ENCODE measurements at places on chromosomes 3 and 15.

DNA sequence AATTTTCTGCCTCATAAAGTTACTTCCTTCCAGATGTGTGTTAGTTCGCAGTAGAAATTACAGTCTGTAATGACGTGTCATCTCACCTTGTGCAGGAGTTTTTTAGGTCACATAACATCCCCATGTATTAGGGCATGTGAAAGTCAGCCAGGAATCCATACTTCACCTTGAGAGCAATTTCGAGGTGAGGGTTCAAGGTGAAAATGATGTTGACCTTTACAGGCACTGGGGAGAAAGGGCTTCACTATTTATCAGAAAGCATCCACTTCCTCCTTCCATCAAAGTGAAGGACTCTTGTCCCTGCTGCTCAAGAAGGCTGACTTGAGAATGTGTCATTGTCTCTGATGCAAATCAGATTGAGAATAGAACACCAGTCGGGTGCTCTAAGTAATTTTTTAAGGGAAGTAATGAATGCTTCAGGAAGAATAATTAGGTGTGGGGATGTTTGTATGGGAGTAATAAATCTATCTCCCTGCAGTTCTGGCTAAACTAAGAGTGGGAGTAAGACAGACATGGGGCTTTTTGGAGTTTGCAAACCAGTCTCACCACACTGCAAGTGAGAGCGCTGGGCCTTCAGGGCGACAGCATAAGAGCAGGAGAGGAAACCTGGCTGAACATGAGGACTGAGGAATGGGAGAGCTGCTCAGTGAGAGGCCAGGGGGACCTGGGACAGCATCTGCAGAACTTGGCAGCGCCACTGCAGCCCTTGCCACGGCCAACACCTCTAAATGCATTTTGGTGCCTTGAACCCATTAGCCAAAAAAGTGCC lies 85.9 kb upstream of the IL12A start:
- DNase-seq = no peak

- no peak for DNase-seq
Measured at GRCh38 chr15:56371495-56372147, 6.4 kb downstream of the TEX9 start.

GRCh38 chr3:10121064-10121463 lies 5.6 kb downstream of the BRK1 start:
- no peak for DNase-seq

DNA sequence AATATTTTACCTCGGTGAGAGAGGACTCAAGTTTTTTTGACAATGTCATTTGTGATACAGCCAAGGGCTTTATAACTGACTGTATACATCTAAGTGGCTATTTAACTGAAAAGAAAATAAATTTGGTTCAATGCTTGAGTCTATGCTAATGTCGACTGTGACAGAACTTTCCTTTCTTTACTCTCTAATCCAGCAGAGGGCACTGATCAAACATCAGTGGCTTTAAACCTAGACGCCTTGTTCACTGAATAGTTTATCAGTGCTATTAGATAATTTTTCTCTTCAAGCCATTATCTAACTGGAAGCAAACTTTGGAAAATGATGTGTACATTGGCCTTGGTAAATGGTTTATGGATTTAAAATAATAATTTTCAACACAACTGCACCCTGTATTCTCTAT lies 285.1 kb downstream of the CHL1 start:
- no peak for DNase-seq

DNA sequence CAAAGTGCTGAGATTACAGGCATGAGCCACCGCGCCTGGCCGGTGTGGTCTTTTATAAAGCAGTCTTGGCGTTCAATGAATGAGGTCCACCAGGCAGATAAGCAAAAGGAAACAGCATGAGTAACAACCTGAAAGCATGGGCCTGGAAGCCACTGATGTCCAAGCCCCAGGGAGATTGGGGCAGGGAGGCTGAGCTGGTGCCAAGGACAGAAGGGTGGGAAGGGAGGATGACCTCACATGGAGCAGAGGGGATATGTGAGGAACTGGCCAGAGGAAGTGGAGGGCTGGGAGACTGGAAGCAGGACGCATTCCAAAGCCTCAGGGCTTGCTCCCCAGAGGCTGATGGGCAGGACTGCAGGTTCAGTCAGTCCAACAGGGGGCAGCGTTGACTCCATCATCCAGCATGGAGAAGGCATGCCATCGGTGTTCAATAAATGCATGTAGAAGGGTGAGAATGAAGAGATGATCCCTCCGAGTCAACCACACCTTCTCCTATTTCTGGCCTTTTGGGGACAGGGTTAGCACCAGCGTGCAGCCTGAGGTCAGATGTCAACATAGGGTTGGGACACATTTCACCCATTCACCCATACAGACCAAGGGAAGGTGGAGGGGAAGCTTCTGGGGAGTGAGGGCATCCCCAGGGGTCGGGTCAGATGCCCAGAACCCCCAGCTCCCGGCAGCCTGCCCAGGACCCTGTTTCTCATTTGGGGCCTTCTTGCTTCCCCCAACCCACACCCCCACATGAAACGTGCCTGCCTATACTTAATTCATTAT lies 14.8 kb downstream of the MYL3 start:
- DNase-seq = no peak

DNA sequence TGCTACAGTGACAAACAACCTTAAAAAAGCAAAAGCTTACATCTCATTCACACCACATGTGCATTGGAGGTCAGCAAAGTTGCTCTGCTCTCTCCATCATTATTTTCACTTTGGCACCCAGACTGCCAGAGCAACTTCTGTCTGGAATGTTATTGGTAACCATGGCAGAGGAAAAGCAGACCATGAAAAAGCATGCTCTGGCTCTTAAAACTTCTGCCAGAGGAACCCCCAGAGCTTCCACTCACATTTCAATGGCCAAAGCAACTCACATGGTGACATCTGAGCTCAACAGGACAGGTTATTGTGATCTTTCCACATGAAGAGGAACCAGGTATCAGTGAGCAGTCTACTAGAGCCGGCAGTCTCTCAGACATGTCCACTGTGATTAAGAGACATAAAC lies 21.9 kb upstream of the FRMD5 start:
- DNase-seq = no peak

DNA sequence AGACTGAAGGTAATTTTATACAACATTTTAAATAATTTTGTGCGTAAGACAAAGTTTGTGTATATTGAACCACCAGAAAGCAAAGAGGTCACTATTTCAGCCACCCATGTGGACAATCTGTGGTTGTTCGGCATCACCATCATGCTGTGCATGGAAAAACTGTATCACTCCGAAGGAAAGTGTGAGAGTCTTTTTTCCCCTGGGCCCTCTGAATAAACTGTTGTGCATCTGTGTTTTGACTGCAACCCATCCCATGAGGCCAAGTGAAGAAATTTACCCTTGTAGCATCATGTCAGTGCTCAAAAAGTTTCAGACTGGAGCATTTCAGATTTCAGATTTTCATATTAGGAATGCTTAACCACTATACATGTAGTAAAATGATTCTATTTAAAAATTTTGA lies 85.3 kb downstream of the IMPG2 start:
- no peak for DNase-seq

- DNase-seq = no peak
Measured at GRCh38 chr15:87827131-87827530, 429.4 kb downstream of the NTRK3 start.

- DNase-seq = no peak
Measured at GRCh38 chr15:70722266-70723121, 40.9 kb downstream of the UACA start.

DNA sequence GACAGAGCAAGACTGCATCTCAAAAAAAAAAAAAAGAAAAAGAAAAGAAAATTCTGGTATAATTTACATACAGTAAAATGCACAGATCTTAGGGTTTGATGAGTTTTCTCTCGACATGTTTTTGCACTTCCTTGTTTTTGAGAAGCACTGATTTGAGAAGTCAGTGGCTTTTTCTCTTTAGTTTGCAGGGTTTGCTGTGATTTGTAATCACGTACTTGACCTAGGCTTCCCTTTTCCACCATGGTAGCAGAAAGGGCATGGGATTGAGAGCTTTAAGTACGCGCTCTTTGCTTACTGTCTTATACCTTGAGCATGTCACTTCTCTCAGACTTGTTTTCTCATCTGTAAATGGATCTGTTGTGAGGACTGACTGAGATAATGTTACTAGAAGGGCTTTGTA lies 4.1 kb downstream of the VHL start:
- no peak for DNase-seq

- no peak for DNase-seq
Measured at GRCh38 chr15:88832820-88833730, 29.8 kb downstream of the ACAN start.

DNA sequence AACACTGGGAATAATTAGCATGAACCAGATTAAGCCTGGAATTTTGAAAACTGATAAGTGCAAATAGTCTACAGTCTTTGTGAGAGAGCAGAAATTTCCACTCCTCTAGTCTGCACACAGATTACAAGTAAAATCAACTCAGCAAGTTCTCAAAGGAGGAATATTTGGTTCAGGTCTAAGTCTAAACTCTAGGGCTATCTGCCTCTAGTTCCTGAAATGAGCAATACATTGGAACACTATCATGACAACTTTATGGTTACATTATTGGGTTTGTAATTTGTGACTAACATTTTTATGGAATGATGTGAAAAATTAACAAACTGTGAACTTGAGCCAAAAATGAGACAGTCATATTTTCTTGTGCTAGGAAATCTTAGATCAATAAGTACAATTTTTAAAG lies 30.8 kb upstream of the ADGRG7 start:
- no peak for DNase-seq

GRCh38 chr3:69761896-69762767 lies 22.9 kb downstream of the MITF start:
- DNase-seq = no peak

DNA sequence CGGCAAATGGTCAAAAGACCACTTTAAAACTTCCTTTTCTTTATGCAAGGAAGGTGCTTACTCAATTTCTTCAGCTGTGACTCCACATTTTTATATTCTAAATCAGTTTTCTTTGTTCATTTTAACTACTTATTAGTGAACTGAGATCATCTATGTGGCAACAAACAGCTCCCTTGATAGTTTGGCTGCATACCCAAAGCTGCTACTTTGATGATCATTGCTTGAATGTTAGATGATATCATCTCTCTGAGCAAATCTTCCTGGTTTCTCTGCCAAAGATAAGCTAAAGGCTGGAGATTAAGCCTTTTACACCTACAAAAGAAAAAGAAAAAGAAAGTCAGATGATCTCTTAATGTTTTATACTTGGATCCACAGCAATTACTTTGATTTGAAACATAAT lies 95.5 kb downstream of the DPH6 start:
- no peak for DNase-seq

- no peak for DNase-seq
Measured at GRCh38 chr3:150365132-150365604, 42.9 kb upstream of the TSC22D2 start.
